ENCODE measurements at places on chromosomes 2 and 18.

DNA sequence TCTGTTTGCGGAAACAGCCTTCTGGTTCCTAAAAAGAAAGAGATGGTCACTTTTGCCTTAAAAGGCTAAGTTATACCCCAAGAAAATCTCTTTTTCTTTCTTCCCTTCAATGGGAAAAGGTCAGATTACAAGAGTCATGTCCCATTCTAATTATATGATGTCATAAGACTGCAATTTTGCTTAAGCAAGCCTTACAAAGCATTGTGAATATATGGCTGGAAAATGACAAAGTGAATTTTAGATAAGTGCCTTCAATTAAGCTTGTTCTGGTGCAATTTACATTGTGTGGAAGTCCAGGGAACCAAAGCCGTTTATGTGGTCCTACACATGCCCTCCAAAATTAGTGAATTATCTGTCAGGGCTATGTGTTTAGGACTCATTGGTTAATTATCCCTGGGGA lies 7.6 kb upstream of the BMP10 start:
- no peak for DNase-seq

DNA sequence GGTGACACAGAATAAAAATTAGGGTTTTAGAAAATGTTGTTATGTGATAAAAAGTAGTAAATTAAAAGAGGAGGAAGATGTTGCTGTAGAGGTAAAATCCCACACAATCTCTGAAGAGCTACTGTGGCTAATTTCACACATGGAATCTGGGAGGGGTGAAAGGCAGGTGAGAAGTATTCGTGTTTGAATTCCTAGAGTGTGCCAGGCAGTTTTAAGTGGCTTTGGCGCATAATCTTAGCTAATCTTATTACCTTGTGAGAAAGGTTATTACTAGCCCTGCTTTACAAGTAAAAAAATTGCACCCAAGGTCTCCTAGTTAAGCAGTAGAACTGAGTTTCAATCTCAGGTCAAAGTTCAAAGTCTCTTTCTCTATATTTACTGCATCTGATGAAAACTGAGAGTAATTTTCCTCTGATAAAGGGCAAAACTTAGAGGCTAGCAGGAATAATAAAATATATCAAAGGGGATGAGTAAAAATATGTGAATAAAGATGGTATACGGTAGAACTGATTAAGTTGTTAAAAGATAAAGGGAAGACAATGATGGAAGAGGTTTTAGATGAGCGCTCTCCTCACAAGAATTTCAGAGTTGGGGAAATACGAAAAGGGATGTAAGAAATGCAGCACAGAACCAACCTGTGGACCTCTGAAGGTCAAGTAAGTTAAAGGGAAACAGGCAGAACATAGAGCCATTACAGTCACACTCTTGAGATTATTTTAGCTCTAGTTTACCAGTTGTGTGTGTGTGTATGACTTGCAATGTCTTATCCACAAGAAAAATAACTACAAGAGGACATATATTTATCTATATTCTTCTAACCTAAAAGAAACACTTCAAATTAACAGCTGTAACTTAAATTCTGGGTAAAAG lies 34.8 kb downstream of the GAREM1 start:
- no peak for DNase-seq

DNA sequence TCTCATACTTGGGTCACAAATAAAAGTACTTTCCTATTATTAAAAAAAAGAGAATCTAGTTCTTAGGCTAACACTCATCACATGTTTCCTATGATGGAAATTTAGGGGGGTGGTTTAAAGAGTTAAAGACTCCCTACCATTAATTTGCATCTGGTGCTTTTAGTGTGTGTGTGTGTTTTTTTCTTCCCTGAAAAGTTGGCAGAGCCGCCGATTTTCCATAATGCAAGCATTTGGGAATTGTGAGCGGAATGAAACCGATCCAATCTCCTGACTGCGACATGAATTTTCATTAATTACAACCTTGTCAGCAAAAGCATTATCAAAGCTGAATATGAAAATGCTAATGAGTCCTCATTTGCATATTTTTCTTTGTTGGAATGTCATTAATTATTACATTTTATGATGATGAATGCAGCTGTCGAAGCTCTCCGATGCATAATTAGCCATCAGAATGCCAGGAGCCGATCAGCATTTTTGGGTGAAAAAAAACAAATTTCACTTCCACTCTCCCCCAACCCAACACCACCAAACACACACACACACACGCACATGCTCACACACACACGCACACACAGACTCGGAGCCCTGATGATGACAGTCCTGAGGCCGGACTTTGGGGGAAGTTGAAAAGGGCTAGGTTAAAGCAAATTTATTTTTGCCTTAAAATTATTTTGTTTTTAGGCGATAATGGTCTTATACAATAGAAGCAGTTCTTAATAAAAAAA lies 165.4 kb downstream of the TCF4 start:
- no peak for DNase-seq

DNA sequence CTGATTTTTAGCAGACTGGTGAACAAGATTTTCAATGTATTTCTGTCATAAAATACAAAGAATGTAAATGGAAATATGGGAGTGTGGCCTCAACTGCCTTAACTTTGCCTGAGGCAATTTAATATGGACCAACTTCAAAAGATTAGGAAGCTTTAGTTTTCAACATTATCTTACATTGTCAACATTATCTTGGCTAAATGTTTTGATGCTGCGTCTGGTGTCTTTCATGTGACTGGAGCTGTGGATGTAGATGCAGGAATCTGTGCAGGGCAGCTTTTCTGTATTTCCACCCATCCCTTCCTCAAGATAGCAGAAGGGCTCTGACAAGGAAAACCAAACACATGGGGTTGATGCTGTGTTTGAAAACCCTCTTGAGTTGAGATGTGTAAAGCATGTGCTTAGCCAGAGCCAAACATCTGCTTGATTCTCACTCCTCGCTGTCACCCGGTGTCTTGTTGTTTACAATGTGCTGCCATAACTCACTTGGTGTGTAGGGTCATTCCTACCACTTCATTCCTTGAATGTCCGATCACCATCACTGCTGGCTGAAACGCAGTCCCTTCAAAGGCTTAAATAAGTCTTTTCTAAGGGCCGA lies 33.0 kb downstream of the COPS8 start:
- peak; percentile 9 for DNase-seq

DNA sequence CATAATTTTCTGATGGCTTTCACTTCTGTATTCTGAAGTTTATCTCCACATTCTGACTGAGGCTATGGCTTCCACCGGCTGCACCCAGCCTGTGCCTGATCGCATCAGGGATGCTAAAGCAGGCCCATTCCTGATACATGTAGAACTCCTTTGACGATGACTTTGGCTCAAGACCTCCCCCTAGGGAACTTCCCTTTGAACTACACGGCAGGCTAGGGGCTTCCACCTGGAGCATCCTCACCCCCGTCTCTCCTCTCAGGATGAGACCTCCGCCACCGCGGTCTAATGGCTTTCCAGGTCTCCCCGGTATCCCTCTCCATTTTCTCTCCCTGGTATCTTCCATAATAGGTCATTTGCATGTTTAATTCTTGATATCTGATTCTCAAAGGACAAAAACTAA lies 214.9 kb upstream of the CHST9 start:
- no peak for DNase-seq

DNA sequence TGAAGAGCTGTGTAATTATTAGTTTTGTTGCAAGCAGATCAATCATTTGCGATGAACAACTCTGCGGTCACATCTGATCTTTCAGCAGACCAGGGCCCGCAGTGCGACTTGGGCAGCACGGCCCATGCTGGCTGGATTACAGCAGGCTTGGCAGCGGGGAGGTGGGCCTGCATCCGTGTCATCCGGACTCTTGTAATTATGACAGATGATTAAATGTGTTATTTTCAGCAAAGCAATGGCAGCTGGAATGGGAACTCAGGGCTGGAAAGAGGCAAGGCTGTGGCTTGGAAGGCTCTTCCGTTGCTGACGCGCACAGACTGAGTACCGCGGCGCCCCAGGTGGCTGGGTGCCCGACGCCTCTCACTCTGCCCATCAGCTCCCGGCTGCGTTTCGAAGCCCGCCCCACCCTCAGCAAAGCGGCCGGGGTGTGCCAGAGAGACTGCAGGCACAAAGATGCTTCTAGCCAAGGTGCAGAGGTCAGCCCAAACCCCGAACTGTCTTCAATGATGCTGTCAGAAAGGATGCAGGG lies 397.4 kb upstream of the SALL3 start:
- DNase-seq = no peak

DNA sequence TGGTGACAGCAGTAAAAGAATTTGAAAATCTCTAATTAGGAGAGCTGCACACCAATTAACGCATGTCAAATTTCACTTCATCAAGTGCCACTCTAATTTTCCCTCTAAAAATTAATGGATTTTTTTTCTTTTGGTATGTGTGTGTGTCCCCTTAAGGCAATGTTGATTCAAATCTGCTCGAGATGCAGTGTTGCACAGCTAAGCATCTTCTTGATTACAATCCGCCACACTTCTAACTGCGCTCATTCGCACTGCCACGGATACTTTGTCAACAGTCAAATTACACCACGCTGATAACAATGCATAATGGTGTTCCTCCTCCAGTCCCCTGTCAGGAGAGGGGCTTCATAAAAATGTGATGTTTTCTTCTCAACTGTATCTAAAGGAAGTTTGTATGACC lies 261.4 kb downstream of the MEIS1 start:
- DNase-seq = no peak

DNA sequence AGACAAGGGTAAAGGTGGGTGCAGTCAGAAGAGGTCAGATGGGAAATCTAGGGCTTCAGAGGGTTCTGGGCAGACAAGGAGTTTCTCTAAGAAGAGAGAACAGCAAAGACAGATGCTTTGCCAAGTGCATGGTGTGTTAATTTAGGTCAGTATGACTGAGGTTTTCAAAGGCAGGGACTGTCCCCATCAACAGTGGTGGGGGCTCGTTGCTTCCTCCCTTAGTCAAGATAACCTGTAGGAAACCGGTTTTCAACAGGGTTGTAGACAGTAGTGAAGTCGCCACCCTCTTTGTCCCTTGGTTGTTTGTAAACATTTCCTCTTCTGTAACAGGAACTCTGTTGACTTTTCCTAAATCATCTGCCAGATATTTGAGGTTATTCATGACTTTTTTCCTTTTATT lies 11.6 kb downstream of the RAB12 start:
- no peak for DNase-seq

GRCh38 chr2:150846691-150847090 lies 359.2 kb upstream of the RND3 start:
- DNase-seq = no peak

GRCh38 chr2:211455216-211455841 lies 898.9 kb downstream of the CPS1 start:
- DNase-seq = peak; percentile 70

GRCh38 chr2:58101500-58101899 lies 54.9 kb downstream of the VRK2 start:
- DNase-seq = no peak

- DNase-seq = no peak
Observed at GRCh38 chr18:45156946-45157345, 458.3 kb upstream of the SLC14A2 start.

DNA sequence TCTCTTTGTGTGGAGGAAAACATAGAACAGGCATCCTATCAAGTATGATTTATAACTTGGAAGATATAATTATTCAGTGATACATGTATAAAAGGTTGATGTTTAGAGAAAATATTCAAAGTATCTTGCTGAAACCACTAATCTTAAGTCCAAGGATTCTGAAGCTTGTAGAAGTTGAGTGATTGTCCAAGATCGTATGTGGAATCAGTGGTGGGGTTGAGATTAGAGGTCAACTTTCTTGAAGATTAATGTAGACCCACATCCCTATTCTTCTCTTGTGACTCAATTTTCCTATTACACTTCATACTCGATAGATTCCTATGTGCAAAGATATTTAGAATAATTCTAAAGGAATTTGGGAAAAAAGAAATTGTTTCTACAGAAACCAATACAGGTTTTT lies 1565.9 kb upstream of the ACVR2A start:
- no peak for DNase-seq

- DNase-seq = no peak
Observed at GRCh38 chr2:61536180-61536571, 2.0 kb downstream of the XPO1 start.

- no peak for DNase-seq
Observed at GRCh38 chr2:118893100-118893499, 45.7 kb upstream of the EN1 start.

DNA sequence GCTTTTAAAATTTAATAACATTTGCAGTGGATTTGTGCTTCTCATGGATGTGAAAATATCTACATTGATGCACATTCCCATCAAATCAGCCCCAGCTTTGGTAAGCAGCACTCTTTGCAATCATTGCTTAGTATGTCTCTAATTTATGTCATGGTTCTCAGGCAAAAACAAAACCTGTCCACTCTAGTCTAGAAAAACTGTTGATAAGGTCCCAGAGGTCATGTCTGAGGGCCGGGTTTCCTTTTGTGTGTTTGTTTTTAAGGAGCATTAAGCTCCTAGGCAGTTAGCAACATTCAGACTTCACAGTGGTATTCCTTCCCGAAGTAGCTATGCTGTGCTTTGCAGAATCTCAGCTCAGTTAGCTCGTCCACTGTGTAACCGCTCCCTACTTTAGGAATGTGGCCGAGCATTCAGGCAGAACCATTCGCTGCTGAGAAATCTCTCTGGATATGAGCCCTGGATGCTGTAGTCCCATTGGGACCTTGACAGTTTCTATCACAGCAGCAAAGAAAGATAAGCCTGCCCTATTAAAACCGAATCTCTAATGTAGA lies 4.0 kb downstream of the DIPK1C start:
- no peak for DNase-seq

DNA sequence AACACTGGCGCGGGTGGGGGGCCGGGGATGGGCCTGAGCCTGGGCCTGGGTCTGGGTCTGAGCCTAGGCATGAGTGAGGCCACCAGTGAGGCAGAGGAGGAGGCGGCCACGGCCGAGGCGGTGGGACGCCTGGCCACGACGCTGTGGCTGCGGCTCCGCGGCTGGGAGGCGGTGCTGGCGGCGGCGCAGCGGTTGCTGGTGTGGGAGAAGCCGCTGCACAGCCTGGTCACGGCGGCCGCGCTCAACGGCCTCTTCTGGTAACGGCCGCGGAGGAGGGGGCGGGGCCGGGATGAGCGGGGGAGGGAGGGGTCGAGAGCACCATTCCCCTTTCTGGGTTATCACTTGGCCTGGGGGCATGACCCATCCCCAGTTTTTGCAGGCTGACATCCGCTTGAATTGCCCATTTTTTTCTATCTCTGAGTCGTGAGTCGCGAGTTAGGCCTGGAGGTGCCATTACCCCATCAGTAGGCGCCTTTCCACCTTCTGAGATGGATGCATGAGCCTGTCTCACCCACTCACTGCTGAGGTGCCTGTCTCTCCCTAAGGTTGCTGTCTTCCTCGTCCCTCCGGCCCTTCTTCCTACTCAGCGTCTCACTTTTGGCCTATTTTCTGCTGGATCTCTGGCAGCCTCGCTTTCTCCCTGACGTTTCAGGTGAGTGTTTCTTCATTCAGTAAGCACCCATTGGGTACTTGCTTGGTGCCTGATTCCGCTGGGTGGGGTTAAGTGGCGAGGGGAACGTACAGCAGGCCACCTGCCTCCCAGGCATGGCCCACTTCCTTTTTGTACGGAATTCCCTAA lies 501 bp downstream of the RETREG2 start:
- DNase-seq = no peak
